ENCODE measurements at places on chromosomes 6 and 20. TPM values are rescaled to one million over a fixed set of nuclear protein-coding genes. Genes with fewer than 3 reads are reported as not detected.

DNA sequence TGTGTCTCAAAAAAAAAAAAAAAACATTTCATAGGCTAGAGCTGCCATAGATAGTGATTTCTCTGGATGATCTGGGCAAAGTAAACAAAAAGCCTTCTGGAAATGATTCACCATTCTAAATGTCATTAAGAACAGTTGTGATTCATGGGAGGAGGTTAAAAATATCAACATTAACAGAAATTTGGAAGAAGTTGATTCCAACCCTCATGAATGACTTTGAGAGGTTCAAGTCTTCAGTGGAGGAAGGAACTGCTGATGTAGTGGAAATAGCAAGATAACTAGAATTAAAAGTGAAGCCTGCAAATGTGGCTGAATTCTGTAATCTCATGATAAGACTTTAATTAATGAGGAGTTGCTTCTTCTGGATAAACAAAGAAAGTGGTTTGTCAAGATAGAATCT is 26.8 kb upstream of the MMP24 start:
- no peak for DNase-seq

DNA sequence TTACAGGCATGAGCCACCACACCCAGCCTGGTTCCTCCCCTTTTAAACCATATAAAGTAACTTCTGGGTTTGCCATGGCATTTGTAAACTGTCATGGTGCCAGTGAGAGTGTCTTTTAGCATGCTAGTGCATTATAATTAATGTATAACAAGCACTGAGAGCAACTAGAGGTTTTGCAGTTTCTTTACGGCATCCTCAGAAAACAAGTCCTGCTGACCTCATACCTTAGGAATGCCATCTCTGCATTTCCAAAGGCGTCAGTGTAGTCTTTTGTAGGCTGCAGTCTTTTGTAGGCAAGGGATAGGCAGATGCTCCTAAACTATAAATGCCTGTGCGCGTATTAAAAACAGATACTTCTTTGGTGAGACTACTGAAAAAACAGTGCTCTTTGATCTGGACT is 75.0 kb upstream of the EZR start:
- DNase-seq: no peak

GRCh38 chr6:20571261-20571660 is 37.0 kb downstream of the CDKAL1 start:
- DNase-seq: no peak

DNA sequence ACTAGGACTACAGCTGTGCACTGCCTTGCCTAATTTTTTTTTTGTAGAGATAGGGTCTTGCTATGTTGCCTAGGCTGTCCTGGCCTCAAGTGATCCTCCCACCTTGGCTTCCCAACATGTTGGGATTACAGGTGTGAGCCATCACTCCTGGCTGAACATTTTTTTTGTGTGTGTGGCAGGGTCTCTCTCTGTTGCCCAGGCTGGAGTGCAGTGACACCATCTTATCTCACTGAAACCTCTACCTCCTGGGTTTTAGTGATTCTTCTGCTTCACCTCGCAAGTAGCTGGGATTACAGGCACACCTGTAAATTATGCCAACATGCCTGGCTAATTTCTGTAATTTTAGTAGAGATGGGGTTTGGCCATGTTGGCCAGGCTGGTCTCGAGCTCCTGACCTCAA is 25.3 kb downstream of the PANK2 start:
- DNase-seq: no peak

DNA sequence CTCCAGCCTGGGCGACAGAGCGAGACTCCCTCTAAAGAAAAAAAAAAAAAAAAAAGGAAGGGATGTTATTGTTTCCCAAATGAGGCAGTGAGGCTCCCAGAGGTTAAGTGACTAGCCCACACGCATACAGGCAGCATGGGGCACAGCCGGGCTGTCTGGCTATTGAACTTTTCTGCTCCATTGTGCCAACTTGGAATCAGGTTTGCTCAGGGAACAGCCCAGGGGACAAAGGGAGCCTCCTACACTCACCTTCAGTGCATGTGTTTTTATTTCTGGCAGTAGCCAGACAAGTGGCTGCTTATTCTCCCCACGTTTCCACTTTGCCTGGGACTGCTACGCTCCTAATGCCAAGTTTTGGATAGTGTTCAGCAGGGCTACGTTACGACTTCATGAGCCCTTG is 10.7 kb downstream of the ETV7 start:
- DNase-seq: no peak

DNA sequence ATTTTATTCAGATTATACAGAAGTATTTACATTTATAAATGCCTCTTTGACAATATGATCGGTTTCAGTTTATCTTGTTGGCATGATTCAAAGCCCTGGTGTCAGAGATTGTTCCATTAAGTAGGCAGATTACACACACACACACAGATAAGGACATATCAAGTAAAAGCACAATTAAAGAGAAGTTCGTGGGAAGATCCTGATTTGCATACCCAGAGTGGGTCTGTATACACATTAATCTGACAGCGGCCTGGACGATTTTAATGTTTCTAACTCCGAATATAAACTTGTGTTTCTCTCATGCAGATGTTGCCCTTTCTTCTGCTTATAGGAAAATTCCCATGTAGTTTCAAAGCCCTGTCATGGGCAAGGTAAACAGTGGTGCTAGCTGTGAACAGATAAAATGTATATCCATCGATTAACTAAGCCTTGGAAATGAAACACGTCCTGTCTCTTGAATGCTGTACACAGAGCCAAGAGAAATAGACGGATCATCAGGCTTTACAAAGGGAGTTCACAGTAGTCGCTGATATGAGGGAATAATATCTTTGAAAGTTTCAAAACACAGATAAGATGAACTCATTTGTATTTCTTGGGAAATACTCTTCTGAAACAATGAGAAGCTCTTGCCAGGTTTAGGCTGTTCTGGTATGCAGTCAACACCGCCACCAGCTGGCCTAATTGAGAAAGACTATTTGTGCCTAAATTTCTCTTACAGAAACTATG is 108.2 kb upstream of the GMDS start:
- peak; percentile 19 for DNase-seq

DNA sequence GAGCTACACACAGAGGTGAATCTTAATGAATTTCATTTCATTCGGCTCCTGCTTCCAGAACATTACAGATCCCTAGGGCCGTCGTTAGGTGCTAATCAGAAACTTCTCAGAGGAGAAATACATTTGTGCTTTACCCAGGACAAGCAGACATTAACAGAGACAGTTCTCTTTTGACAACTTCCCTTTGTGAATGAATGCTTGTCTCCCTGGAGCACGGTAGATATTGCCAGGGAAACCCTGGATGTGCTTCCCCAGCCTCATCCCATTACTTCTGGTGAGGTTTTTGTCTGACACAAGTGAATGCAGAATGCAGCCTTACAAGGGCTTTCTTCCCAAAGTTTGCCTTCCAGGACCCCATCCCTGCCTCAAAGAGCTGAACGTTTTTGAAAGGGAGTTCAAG is 105.4 kb downstream of the SYNDIG1 start:
- no peak for DNase-seq

- DNase-seq: no peak
These were observed 5.8 kb downstream of the C6orf132 start for GRCh38 chr6:42136508-42137193.

GRCh38 chr20:14916360-14916920 is 579.0 kb upstream of the FLRT3 start:
- DNase-seq: no peak

The KCNS1 gene
- total RNA-seq: 2.7 TPM

The PDYN gene
- total RNA-seq: not detected

The EGFL8 gene
- 7.5 TPM for total RNA-seq

The OTOR gene
- 0.47 TPM for total RNA-seq

The STX11 gene
- total RNA-seq: 0.78 TPM

The FAM217A gene
- total RNA-seq: not detected

The EEF1A2 gene
- 214 TPM for total RNA-seq

All from occipital lobe (tissue), 3 donors.